ENCODE measurements at places on chromosomes 5 and 9.

DNA sequence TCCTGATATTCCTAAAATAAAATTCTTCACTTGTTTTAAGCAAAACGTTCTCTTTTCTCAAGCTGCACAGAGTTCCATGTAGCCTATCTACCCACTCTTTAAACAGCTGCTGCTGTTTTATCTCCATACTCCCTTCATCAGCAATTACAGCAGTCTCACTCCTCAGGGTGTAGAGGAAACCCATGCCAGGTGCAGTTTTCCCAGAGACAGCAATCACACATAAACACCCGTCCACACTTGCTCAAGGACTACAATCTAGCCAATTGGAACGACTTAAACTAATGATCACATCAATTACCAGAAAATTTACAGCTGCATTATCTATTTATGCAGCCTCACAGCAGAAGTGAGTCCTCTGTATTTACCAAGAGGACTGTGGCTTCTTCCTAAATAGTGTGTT is 141.7 kb downstream of the HTR1A start:
- DNase-seq: no peak

DNA sequence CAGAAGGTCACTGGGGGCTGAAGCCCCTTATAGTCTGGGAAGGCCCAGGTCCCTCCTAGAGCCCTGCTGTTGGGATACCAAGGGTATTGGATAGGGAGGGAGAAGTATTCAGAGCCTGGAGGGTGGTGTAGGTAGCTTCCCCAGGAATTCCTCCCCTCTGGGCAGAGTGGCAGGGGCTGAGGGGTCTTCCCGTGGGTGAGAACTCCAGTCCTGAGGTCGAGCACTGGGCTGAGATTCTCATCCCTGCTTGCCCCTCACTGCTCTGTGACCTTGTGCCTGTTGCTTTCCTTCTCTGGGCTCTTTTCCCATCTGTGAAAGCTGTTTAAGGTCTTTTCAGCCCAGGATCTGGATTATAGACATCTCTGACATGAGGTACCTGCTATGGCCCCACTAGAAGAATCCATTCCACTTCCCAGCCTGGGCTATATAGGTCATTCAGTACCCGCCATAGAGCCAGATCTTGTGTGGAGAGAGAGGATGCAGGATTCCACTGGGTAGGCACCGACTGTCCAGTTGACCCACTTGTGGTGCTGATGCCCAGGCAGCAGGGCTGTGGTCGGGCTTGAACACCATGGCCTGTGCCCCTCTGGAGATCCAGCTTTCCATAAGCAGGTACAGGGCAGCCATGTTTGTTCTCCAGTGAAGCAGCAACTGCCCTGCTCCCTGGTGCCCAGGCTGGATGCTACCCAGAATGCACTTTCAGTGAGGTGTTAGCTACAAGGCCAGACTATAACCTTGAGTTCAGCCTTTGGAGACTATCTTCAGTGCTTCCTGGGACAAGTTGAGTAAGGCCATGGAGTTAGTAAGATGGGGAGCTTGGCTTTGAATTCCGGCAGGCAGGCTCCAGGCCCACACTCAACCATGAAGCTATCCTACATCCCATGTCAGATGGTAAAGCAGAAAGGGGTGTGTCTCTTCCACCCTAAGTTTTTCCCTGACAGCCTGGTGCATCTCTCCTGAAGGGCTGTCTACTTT is 60.1 kb downstream of the AMBP start:
- DNase-seq: no peak

GRCh38 chr5:141182248-141182647 is at the start of gene PCDHB16:
Gene PCDHB16 (plus strand): TSS chr5:141182387. CDS start chr5:141182560, 173 bp downstream.
- peak; percentile 53 for DNase-seq

DNA sequence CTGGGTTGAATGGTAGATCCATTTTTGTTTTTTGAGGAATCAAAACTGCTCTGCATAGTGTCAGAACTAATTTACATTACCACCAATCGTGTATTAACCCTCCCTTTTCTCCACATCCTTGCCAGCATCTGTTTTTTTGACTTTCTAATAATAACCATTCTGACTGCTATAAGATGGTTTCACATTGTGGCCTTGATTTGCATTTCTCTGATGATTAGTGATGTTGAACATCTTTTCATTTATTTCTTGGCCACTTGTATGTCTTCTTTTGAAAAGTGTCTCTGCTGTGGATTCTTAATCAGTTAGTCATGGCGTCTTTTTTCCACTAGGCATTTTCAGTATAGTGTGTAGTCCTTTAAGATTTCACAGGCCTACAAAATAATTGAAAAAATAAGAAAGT is 2144.3 kb upstream of the C9orf72 start:
- no peak for DNase-seq

DNA sequence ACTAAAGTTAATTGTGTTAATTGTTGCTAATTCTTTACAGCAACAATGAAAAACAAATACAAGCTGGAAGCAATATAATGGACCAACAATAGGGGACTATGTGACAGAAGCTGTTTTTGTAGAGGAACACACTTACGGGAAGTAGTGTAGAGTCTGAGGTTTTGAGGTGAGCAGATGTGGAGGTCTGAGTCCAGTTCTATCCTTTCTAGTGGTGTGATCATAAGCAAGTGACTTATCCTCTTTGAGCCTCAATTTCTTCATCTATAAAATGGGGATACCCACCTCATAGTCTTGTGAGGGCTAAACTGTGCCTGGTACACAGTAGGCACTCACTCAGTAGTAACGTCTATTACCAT is 28.3 kb downstream of the ALG2 start:
- DNase-seq: no peak

DNA sequence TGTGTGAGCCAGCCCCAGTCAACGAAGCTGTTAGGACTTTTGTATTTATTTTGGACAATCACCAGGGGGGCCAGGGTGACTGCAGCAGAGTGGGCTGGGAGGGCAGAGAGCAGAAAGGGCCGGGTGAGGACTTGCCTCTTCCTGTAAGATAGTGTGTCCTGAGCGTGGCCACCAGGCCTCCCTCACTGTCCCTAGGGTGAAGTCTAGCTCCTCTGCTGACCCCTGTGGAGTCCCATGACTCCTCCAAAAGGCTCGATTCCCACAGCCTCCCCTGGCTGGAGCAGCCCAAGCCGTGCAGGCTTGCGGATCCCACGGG is 147.8 kb downstream of the RXRA start:
- no peak for DNase-seq

DNA sequence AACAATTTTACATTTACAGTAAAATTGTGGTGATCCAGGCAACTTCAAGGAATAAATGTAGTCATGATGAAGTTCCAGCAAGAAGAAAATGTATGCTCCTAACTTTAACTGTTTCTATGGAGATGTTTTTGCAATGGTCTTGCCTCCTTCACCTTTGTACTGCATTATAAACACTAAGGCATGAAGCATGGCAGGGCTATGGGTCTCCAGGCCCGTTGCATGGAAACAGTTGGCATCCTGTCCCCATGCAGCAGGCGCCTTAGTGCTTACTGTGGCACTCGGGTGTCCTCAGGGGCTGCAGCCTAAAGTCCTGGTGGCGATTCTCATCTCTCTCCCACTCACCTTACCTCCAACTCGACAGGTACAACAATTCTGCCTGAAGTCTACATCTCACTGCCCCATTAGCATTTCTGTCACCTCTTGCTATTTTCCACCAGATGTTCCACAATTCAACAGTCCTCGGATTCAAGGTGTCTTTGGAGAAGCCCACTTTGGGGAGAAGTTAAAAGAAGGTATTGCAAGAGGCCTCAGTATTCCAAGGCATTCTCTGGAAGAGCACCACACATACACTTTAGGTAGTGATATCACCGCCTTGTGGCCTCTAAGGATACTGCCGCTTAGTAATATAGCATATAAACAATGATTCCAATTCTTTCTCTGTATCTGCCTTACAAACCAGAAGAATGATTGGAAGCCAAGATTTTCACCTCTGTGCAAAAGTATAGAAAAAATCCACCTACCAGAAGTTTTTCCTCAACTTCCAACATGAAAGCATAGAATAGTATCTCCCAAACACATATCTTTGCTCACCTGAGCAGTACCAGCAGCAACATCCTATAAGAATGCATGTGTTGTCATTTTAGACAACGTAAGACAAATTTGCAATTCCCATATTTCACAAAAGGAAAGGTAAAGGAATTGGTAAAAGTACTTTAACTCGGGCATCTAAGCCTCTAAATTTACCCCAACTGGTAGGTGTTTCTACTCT is 5.1 kb downstream of the LIFR start:
- DNase-seq: no peak

DNA sequence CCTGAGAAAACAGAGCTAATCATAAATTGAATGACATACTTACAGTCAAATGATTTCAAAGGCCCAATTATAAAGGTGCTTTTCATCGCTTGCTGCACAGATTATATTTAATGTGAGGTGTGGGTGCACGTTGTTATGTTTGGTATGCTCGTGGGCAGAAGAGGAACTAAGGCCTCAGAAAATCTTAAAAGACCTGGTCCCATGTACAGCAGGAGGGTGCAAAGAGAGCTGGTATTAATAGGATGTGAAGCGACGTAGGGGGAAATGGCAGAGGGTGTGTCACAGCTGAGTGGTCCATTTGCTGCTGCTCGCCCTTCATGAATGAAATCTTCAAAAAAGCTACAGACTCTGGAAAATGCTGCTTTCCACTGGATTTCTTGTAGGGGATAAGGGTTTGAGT is 40.5 kb upstream of the IFNK start:
- no peak for DNase-seq

GRCh38 chr5:143159031-143159430 is 244.5 kb downstream of the NR3C1 start:
- no peak for DNase-seq

GRCh38 chr9:89902450-89903140 is 297.8 kb downstream of the GADD45G start:
- no peak for DNase-seq

GRCh38 chr5:458547-459353 is 15.8 kb downstream of the EXOC3 start:
- no peak for DNase-seq

- peak; percentile 94 for DNase-seq
Observed at GRCh38 chr5:54742417-54742891, 224.9 kb downstream of the SNX18 start.

DNA sequence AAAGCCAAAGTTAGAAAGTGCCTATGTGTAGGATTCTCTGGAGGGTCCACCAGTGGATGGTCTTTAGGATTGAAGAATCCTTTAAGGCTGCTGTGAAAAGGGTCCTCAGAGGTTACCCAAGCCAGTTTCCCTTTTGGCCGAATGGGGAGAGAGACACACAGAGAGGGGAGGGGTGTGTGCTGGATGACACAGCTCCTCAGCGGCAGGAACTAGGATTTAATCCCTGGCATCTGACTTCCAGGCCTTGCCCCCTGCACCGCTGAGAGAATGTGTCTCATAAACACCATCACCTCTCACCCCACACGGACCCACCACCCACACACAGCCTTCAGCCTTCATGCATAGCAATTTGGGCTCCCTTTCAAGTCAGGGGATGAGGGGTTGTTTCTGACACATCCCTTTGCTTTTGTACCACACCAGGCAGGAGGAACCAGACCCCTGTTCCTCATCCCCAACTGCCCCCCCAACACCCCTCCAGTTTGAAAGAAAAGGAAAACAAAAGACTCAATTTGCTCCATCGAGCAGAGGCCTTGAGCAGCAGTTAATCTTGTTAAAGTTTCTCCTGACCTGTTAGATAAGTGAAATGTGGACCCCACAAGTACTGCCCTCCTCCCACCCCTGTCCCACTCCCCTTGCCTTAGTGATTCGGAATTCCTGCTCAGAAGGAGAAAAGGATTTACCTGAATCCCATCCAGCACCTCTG is 4.0 kb downstream of the PAPPA start:
- peak; percentile 46 for DNase-seq

DNA sequence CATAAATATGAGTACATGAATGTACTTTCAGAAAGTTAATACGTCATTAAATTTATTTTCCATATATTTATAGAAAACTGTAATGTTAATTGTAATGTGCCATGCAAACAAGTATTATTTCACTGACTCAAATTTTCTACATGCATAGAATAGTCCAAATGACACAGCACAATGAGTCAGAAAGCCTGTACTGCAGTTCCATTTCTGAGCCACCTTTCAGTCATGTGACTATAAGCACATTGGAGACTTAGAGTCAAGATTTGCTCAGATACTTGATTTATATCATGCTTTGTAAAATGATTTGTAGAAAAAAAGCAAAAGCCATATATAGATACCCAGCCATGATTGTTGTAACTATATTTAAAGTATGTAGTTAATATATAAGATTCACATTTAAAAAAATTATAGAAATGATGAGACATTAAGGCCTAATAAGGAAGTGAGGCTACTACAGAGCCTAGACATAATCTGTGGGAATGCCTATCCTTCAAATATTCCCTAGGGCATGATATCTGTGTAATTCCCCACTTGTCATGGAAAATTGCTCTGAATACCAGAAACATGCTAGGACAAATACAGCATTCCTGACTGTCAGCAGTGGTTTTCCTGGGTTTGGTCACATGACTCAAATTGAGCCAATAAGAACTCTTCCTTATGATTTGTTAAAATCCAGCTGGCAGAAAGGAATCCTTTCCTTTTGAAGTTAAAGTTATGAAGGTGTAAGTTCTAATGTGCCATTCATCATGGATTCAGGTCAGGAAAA is 50.0 kb downstream of the PTPRD start:
- no peak for DNase-seq

DNA sequence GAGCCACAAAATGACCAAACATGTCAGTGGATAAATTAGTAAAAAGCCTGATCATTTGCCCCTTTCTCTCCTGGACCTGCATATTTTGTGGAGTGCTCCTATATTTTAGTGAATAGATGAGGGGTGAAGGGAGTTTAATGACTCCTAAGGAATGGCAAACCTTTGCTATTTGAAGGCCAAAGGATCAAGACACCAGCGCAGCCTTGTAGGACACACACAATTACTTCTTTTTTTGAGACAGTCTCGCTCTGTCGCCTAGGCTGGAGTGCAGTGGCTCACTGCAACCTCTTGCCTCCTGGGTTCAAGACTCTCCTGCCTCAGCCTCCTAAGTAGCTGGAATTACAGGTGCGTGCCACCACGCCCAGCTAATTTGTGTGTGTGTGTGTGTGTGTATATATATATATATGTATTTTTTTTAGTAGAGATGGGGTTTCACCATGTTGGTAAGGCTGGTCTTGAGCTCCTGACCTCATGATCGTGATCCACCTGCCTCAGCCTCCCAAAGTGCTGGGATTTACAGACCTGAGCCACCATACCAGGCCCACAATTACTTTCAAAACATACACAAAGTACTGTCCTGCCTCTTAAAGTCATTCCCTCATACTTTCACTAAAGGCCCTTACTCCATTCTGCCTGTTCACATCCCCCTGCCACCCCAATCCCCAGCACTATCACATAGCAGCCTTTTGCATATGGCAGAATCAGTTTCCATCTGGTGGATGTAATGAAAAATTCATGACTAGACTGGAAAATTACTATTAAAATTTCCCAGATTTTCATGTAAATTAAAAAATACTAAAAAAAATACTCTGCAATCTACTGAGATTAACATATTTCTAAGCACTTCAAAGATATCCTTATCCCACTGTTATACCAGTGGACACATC is 60.4 kb downstream of the CSNK1A1 start:
- no peak for DNase-seq

- DNase-seq: no peak
Observed at GRCh38 chr9:132001567-132001966, 78.1 kb downstream of the MED27 start.

- DNase-seq: no peak
Observed at GRCh38 chr9:122988920-122989621, 44.4 kb upstream of the GPR21 start.
